NCI-H524 treated with DMSO at 0.1 percent for 48 hours (cell line): ENCODE measurements at places on chromosomes 5 and 9.

DNA sequence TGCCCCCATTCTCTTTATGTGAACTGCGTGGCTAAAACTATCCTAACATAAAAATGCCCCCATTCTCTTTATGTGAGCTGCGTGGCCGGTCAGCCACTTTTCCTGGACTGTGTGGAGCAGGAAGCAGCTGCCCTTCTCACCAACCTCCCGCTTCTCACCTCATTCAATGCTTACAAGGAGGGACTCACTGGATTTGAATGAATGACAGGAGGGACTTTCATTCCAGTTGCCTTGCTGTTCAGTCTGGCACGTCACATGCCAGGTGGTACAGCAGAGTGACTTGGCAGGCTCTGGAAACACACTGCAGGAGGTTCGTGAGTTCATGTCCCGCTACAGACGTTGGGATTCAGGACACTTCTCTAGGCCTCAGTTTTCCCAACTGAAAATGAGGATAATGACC, 60.2 kb upstream of the NFIL3 start:
- DNase-seq, result no peak

DNA sequence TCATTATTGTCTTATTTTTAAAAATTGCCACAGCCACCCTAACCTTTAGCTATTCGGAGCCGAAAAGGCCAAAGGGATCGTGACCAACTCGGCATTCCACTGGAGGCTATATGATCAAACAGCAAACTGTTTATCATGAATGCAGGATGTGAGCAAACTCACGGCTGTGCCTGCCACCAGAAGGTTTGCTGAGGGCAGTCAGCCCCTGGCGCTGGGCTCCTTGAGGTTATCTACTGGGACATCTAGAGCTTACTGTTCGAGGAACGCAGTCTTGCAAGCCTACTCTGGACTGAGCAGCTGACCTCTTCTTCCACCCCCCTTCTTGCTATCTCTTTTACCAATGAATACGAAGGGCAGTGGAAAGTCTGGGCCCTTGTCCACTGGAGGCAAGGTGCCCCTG, 231.5 kb upstream of the TARS1 start:
- no peak for DNase-seq

- no peak for DNase-seq
Observed at GRCh38 chr5:74766418-74766848, 484 bp downstream of the GFM2 start.

DNA sequence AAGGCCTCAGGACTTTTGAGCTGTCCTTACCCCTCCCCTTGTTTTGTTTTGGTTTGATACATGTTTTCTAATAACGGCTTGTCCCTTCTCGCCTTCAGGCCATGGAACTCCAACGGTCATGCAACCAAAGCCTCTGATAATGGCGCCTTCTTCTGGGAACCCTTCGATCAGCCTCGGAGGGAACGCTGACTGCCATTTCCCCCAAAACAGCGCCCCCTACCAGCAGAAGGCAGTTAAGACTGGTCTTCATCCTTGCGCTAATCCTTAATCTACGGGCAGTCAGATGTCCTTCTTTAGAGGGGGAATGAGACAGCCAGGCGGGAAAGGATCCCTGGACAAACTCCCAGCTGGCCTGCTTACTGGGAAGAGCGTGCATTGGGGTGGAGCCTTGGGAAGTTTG, 276.6 kb downstream of the ICE1 start:
- no peak for DNase-seq

DNA sequence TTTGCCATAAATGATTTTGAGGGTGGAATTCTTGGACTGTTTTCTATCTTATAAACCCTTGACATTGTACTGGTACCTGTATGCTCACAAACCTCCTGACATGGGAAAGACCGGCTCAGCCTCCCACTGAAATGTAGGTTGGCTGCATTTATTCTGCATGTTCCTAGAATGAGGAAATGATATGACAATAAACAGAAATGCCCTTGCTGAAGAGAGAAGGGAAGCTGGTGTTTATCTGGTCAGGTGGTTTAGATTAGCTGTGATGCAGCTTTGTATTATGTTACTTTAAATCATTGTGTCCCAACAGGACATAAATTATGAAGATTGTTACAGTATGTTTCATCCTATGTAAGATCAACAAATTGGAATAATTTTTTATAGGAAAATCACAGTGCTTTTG, 23.1 kb upstream of the CATSPER3 start:
- no peak for DNase-seq

- no peak for DNase-seq
Observed at GRCh38 chr5:158715592-158715991, 384.1 kb downstream of the EBF1 start.

- DNase-seq, result peak; percentile 95
Observed at GRCh38 chr5:63931836-63932235, 30.4 kb downstream of the HTR1A start.

GRCh38 chr9:121663591-121663990, 12.2 kb downstream of the DAB2IP start:
- no peak for DNase-seq

DNA sequence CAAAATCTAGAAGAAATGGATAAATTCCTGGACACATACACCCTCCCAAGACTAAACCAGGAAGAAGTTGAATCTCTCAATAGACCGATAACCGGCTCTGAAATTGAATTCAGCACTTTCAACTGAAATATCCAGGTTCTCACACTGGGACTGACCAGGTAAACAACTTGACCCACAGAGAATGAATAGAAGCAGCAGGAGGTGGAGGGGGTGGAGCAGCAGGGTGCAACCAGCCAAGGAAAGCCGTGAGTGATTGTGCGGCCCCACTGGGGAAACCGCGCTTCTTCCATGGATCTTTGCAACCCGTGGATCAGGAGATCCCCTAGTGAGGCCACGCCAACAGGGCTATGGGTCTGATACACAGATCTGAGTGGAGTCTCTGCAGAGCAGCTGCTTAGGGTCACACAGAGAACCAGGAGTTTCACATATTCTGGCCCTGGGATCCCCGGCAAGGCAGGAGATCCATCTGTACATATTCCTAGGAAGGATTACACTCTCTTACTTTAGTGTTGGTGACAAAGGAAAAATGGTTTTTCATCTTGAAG, 181.5 kb downstream of the SLCO4C1 start:
- no peak for DNase-seq

- DNase-seq, result peak; percentile 87
Observed at GRCh38 chr5:151155775-151156506, 1.6 kb downstream of the ANXA6 start.

DNA sequence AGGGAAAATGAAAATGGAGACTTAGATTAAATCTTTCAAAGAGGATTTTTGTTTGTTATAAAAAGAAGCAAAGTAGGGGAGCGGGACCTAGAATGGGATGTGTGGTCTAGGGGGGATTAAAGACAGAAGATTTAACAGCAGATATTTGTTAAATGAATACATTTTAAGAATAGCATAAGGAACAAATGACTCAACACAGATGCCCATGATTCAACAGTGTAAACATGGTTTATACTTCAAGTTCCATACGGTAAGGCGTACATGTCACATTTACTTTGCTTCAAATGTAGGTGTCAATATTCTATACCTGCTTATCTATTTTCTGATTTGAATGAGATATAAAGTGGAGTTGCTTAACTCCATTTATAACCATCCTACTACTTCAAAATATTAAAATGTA, 1.5 kb downstream of the TICAM2 start:
- DNase-seq, result no peak

- DNase-seq, result no peak
Observed at GRCh38 chr5:33711094-33711679, 180.6 kb downstream of the ADAMTS12 start.

- no peak for DNase-seq
Observed at GRCh38 chr5:180632768-180633167, 16.6 kb downstream of the FLT4 start.

GRCh38 chr5:150142959-150143349, 12.7 kb downstream of the PDGFRB start:
- no peak for DNase-seq

GRCh38 chr5:151063142-151063989, 17.5 kb downstream of the TNIP1 start:
- DNase-seq, result no peak

- DNase-seq, result no peak
Observed at GRCh38 chr5:133778636-133779035, 166.3 kb upstream of the FSTL4 start.

GRCh38 chr5:153365547-153365946, 124.9 kb upstream of the GRIA1 start:
- DNase-seq, result no peak

DNA sequence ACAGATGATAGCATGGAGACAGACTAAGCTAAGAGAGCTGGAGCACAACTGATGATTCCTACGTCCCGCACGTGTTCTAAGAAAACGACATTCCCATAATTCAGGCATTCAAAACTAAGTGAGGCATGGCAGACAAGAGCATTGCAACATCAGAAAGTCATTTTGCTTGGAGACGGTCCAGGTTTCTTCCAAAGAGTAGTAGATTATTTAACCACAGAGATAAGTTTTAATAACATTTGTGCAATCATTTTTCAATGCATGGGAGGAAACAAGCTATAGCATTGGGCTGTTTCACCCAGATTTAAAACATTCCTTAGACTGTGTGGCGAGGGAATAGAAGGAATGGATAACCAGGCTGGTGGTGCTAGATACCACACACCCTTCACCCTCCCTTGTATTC, 117.2 kb downstream of the APBA1 start:
- no peak for DNase-seq

GRCh38 chr5:79562351-79563246, 48.7 kb upstream of the HOMER1 start:
- DNase-seq, result no peak

GRCh38 chr5:127671218-127671617, 22.3 kb downstream of the CTXN3 start:
- no peak for DNase-seq

DNA sequence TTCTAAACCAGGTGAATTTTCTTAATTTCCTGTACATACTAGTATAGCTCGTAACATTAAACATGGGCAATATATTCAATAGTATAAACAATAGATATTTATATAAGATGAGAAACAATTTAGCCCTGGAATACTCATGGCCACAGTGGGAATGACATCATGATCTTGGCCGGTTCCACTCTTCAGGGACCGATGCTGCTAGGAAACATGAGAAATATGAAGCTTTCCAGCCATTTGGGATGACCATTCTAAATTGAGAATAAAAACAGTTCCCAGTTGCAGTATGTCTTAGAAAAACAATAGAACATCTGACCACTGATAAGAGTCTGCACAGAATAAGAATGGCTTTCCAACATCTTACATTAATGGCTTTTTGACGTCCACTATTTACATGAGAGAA, 33.3 kb upstream of the SLCO6A1 start:
- DNase-seq, result no peak

GRCh38 chr5:8943301-8943700, 602.6 kb downstream of the SEMA5A start:
- DNase-seq, result no peak

GRCh38 chr5:122219436-122220166, 90.3 kb downstream of the ZNF474 start:
- no peak for DNase-seq

- DNase-seq, result no peak
Observed at GRCh38 chr5:91598216-91598615, 215.1 kb upstream of the ARRDC3 start.

DNA sequence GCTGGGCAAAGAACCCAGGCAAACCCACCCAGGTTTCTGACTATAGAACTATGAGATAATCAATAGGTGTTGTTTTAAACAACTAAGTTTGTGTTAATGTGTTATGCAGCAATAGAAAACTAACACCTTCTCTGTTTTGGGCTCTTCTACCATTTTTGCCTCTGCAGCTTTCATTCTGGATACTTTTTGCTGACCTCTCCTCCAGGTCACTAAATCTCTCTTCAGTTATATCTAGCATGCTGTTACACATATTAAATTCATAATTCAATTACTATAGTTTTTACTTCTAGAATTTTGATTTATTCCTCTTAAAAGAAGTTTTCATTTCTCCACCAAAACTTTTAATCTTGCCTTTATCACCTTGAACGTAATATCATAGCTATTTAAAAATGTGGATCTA, 17.2 kb downstream of the MAPK9 start:
- DNase-seq, result no peak

GRCh38 chr5:149667084-149667828, 62.9 kb upstream of the PPARGC1B start:
- DNase-seq, result no peak

DNA sequence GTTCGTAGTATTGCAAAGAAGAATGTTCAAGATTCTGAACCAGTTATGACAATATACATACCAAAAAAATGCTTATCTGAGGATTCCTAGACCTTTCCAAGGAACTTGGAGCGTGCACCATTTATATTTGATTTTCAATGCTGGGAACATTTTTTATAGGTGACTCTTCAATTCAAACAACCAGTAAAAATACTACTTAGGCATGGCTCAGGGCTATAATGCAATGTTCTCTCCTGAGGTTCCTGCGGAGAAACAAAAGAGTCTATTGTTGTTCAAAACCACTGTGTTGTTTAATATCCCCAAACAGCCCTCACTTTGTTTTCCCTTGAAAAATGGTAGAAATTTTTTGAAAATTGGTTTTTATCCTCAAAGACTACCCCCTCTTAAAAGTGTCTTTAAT, 335.7 kb upstream of the IZUMO3 start:
- DNase-seq, result no peak

- no peak for DNase-seq
Observed at GRCh38 chr5:127549551-127549950, 32.1 kb downstream of the PRRC1 start.

- no peak for DNase-seq
Observed at GRCh38 chr5:74628359-74628758, 12.2 kb downstream of the ENC1 start.

DNA sequence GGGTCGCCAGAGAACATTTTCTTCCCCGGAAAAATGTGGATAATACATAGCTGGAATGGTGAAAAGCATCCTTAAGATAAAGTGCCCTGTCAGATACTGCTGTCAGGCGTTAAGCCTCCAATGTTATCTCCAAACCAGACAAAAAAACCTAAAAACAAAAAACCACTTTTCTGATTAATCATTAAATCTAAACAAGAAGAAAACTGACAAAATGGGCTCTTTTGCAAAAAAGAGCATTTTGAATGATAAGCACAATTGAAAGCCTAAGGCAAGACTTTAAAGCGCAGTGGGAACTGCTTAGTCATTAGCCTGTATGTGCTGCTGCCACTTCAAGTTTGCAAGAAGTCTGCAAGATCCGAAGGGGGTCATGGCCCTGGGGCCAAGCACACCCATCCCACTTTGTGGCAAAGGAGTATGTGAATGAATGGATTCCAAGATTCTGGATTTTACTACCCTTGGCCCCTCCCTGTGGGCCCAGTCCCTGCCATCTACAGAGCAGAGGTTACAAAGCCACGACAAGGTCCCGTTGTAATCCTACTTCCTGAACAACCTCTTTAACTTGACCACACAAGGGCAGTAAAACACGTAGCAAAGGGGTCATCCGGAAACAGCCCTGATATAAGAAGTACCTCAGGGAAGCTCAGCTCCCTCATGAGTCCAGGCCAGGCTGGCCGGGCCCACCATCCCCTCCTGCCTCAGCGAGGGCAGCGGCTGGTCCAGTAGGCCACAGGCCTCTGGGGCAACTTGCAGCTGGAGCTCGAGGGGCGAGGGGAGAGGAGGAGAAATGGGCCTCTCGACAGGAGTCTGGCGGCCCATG, 29.7 kb downstream of the SHB start:
- no peak for DNase-seq

GRCh38 chr9:123584202-123585176, 228.5 kb downstream of the CRB2 start:
- DNase-seq, result no peak
